ENCODE measurements at places on chromosomes 3 and 15.

- H3K4me3 ChIP-seq, result peak overlapping the region; percentile 84
- peak overlapping the region; percentile 96 for H3K27ac ChIP-seq
- peaks cover 30% of the 10 kb centered on the region for H3K4me1 ChIP-seq
- no peak for DNase-seq
- no peaks in the 10 kb centered on the region for H3K27me3 ChIP-seq
These were observed 184.1 kb downstream of the XXYLT1 start for GRCh38 chr3:195086885-195087284.

DNA sequence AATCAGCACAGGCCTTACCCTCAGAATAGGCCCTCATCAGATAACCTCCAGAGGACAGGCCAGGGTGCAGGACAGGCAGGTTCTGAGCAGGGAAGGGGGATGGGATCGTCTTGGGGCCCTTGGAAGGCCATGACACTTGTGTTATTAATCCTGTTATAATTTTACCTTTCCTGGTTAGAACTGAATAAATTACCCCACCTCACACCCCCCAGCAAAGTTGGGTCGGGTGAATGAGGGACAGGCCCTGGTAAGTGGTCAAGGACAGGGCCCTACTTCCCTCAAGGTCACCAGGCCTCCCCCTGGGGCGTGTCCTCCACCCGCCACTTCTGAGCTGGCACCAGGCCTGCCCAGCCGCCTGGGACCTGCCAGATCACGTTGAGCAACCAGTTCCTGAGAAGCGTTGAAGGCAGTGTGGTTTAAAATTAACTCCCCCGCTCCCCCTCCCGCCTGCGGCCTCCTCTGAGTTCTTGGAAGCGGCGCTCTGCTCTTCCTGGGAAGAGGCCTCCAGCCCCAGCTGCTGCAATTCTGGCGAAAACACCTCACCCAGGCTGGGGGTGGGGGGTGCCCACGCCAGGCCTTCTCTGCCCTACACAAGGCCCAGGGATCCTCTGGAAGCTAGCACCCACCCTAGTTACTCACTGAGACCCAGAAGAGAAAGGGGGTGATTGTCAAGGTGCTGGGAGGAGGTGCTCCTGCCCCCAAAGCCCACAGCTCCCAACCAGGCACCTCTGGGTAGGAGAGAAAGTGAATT lies 10.6 kb downstream of the CISH start:
- no peak overlapping the region for H3K27ac ChIP-seq
- no peaks in the 10 kb centered on the region for H3K36me3 ChIP-seq
- no peak for DNase-seq
- H3K27me3 ChIP-seq, result peaks cover 3% of the 10 kb centered on the region

DNA sequence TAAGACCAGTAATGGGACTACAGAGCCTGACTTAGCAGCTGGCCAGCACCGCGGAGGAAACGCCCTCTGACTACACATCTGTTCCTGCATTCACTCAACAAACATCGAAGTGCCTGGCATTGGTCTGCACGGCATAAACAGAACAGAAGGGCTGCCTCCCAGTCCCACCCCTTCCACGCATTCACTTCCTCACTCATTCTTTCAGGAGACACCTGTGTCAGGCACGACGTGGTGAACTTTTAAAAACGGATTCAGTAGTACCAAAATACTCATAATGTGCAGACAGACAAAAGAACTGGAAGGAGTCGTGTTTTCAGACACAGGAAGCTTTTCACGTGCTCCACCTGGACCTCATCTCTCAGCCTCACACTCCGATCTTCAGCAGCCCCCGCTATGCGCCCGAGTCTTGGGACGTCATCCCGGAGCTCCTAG lies 123.3 kb downstream of the XXYLT1 start:
- DNase-seq, result no peak
- H3K4me1 ChIP-seq, result peaks cover 34% of the 10 kb centered on the region

DNA sequence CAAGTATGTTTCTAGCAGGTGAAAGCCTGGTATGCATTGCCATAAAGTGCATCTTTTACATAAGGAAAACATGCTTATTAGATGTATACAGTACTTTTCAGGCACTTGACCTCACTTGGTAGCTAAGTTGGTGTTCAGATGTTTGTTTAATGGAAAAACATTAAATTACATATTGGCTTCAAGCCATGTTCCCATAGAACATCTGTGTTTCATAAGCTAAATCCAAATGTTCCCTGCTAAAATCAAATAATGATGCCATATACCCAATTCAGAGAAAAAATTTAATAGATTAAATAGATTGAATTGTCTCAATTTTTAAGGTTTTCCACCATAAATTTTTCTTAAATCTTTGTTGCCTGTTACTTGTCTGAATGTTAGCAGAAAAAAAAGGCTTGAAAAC lies 19.1 kb upstream of the RPL22L1 start:
- no peaks in the 10 kb centered on the region for H3K27me3 ChIP-seq
- no peak overlapping the region for H3K4me3 ChIP-seq
- H3K36me3 ChIP-seq, result peaks cover 5% of the 10 kb centered on the region
- H3K4me1 ChIP-seq, result peaks cover 5% of the 10 kb centered on the region
- no peak overlapping the region for H3K27ac ChIP-seq

GRCh38 chr3:13053420-13053819 lies 19.8 kb downstream of the IQSEC1 start:
- DNase-seq, result no peak
- peaks cover 14% of the 10 kb centered on the region for H3K4me1 ChIP-seq
- no peaks in the 10 kb centered on the region for H3K27me3 ChIP-seq
- no peaks in the 10 kb centered on the region for H3K36me3 ChIP-seq

GRCh38 chr15:77855871-77856270 lies 221.6 kb downstream of the TBC1D2B start:
- peaks cover 20% of the 10 kb centered on the region for H3K4me1 ChIP-seq
- no peaks in the 10 kb centered on the region for H3K36me3 ChIP-seq
- no peaks in the 10 kb centered on the region for H3K27me3 ChIP-seq
- DNase-seq, result no peak
- H3K4me3 ChIP-seq, result no peak overlapping the region
- H3K27ac ChIP-seq, result no peak overlapping the region

DNA sequence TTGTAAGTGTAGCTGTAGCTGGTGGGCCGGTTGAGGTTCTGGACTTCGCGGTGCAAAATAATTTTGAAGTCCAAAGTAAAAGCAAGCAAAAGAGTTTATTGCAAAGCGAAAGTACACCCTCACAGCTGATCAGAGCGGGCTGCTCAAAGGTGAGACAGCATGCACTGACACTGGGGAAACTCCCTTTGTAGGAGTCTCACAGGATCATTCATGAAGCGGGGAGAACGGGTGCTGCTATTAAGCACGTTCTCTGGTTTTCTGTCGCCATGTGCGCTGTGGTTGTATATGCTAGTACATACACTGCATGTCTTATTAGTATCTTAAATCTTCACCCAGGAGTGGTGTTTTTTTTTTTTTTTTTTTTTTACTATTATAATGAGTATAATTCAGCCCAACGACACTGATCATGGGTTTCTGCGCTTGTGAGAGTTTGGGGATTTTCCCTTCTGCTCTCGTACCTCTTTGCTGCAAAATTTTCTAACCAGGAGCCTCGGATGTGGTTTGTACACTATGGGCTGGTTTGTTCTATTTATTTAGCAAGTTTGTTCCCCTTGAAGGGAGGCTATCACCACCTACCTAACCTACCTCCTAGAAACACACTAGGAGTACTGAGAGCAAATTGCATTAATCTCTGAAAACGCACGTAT lies 1.4 kb upstream of the AP4E1 start:
- peaks cover 9% of the 10 kb centered on the region for H3K4me1 ChIP-seq
- H3K27ac ChIP-seq, result peak overlapping the region; percentile 87
- no peak for DNase-seq
- peak overlapping the region; percentile 89 for H3K4me3 ChIP-seq
- H3K27me3 ChIP-seq, result peaks cover 6% of the 10 kb centered on the region

- peaks cover 12% of the 10 kb centered on the region for H3K4me1 ChIP-seq
- H3K27ac ChIP-seq, result no peak overlapping the region
- no peak for DNase-seq
- peak overlapping the region; percentile 63 for H3K4me3 ChIP-seq
These were observed 554 bp downstream of the CHST13 start for GRCh38 chr3:126524429-126524988.

DNA sequence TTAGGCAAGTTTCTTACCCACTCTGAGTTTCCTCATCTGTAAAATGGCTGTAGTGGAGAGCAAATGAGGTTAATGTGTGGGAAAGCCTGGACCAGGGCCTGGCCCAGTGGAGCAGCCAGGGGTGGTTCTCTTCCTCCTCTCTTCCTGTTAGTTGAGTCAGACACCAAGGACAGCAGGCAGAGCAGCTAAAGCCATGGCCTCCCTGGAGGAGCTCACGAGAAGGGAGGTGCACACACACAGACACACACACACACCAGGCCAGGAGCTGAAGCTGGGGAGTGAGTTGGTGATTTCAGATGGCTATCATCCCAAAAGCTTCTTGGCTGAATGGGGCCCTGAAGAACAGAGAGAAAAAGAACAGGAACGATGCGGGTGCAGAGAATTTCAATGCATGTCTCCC lies 33.2 kb upstream of the TSPAN3 start:
- peaks cover 15% of the 10 kb centered on the region for H3K4me1 ChIP-seq
- no peak overlapping the region for H3K27ac ChIP-seq
- no peaks in the 10 kb centered on the region for H3K36me3 ChIP-seq

- H3K27me3 ChIP-seq, result peaks cover 48% of the 10 kb centered on the region
- no peak for DNase-seq
- no peak overlapping the region for H3K27ac ChIP-seq
- H3K4me3 ChIP-seq, result no peak overlapping the region
- H3K4me1 ChIP-seq, result peaks cover 10% of the 10 kb centered on the region
These were observed 3.6 kb upstream of the COL6A5 start for GRCh38 chr3:130341882-130342281.

DNA sequence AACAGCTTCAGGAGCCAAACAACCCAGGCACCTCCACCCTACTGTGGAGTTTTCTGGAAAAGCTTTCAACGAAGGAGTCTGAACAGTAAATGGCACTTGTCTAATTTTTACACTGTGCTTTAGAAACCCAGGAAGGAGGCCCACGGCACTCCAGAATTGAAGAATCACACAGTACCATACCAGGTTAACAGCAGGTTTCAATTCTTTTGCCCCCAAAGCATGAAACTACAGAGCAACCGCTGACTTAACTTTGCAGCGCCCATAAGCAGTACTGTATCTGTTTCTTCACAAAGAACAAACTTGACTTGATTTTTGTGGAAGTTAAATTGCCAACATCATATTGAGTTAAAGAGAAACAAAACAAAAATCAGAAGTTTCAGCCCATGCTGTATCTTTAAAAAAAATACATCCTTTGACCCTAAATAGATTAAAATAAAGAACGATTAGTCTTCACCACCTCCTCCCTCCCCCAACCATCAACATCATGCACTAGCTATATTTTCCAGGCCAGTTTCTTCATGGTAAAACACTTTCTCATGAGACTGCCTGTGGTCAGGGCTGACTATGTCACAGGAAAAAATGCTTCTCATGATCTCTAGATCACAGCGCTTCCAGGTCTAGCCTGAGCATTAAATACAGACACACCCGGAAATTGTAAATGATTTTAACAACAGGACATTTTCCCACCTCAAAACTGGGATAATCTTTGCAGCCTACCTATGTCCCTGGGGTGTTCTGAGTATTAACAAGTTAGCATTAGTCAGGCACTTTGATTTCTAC lies 456.3 kb downstream of the FOXP1 start:
- H3K36me3 ChIP-seq, result no peaks in the 10 kb centered on the region
- H3K27me3 ChIP-seq, result no peaks in the 10 kb centered on the region
- H3K4me3 ChIP-seq, result no peak overlapping the region

DNA sequence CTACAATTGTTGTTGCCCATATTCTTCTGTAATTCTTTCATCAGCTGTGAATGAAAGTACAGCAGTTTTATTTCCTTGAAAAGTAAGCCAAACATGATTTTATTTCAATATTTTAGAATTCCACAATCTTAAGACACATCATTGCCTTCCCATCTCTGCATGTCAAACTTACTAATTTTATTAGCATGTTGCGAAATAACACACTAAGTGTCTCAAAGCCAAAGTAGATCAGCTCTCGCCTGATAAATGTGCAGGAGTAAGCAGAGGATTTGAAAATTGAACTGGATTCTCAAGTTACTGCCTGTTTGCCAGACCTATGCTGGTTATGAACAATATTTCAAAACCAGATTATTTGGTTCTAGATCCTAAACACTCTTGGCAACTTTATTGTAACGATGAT lies 25.7 kb downstream of the TGFBR2 start:
- H3K4me1 ChIP-seq, result peaks cover 60% of the 10 kb centered on the region
- no peak overlapping the region for H3K4me3 ChIP-seq
- no peaks in the 10 kb centered on the region for H3K27me3 ChIP-seq
- peaks cover 18% of the 10 kb centered on the region for H3K36me3 ChIP-seq
- DNase-seq, result no peak

DNA sequence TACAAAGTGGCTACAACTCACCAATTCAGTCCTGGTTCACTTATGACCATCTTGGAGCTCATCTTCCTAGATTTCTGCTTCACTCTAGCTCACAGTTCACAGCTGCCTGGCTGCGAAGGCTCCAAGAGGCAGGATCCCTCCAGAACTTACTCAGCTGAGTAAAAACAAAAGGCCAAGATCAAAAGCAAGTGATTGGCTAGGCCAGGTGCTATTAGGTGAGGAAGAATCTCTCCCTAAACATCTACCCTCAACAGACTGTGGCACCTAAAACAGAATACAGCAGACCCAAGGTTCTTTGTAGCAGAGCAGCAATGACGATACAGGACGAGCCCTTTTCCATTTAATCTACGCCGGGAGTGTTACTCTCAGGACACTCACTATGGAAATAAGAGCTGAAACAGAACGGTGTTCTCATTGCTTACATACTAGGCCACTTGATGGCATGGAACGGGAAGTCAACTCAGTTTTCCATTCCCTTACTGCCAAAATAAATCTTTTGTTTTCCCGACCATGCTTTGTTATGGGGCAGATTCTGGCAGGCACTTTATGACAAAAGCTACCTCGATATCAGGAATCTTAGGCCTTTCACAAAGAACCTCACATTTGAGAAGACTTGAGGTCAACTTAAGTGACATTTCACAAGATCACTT lies 901 bp downstream of the ICE2 start:
- peak overlapping the region; percentile 99 for H3K4me3 ChIP-seq
- H3K27me3 ChIP-seq, result no peaks in the 10 kb centered on the region
- peak overlapping the region; percentile 98 for H3K27ac ChIP-seq
- DNase-seq, result no peak

All from WTC11 (cell line).